Activated CD4-positive, alpha-beta T cell treated with anti-CD3 and anti-CD28 coated beads, Interleukin-2, amount 50 U/mL, for 4 hours (primary cell): ENCODE measurements at places on chromosomes 5 and 9.

- peak; percentile 35 for DNase-seq
These were observed 6.0 kb downstream of the B4GALT1 start for GRCh38 chr9:33161011-33161588.

DNA sequence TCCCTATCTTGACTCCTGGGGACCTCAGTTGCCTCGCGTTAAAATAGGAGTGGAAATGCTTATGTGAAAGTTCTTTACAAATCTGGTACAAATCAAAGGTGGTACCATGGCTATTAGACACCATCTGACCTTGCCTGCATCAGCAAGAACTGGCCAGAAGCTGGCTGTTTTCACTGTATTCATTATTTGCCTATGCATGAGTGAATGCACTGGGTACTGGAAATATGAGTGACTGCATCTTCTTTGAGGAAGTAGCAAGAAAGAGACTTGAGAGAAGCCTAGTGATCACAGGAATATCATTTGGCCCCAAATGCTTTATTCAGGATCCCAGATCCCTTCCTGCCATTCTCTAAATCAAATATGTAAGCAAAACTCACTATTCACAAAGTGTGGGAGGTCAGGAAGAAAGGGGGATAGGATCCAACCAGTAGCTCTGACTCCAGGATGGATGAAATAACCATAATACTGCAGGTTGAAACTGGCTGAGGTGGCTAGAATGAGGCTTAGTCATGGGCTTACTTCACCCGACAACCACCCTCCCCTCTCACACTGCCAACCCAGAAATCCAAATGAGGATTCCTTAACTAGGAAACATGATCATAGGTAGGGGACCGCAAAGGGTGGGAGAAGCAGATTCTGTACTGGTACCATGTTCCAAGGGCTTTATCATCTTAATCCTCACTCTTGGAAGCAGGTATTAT, 56.7 kb downstream of the FAM114A2 start:
- no peak for DNase-seq

GRCh38 chr5:75993183-75993582, 90.0 kb upstream of the SV2C start:
- no peak for DNase-seq

DNA sequence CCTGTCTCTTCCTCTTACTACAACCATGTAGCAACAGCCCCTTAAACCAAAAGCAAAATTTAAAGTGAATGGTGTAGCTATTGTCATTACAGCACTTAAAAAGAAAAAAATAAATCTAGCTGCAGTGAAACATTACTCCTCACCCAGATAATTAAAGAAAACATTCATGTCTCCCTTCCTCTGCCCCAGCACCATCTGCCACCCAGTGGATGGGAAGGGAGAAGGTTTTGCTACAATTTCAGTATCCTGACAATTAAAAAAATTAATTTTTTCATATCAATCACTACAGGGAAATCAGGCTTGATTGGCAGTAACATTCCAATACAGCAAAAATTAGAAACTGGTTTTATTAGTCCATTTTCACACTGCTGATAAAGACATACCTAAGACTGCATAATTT, 147.4 kb upstream of the PUM3 start:
- DNase-seq = no peak

GRCh38 chr9:99605016-99605743, 216.5 kb upstream of the NR4A3 start:
- no peak for DNase-seq

DNA sequence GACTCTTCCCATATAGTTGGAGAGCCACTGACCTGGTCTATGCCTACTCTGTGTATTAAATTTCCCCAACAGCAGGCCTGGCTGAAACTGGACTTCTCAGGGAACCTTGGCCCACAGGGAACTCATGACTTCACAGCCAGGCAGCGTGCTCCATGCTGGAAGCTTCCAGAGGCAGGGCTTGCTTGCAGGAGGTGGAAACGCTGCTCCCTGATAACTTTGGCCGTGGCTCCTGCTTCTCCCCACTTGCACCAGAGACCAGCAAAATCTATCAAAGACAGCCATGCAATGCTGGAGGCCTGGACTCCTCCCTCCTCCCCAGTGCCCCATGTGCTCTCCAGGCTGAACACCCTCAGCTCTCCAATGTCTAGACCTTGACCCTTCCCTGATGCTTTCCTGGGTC, 137.1 kb downstream of the GABBR2 start:
- DNase-seq = no peak

- DNase-seq = no peak
These were observed 250.5 kb upstream of the PDE4D start for GRCh38 chr5:60143942-60144549.

- no peak for DNase-seq
These were observed 33.2 kb upstream of the DMXL1 start for GRCh38 chr5:119037496-119038215.

- DNase-seq = no peak
These were observed 930 bp downstream of the PRLR start for GRCh38 chr5:35229076-35230037.

- DNase-seq = no peak
These were observed 132.1 kb downstream of the SLC24A2 start for GRCh38 chr9:19656704-19657103.

DNA sequence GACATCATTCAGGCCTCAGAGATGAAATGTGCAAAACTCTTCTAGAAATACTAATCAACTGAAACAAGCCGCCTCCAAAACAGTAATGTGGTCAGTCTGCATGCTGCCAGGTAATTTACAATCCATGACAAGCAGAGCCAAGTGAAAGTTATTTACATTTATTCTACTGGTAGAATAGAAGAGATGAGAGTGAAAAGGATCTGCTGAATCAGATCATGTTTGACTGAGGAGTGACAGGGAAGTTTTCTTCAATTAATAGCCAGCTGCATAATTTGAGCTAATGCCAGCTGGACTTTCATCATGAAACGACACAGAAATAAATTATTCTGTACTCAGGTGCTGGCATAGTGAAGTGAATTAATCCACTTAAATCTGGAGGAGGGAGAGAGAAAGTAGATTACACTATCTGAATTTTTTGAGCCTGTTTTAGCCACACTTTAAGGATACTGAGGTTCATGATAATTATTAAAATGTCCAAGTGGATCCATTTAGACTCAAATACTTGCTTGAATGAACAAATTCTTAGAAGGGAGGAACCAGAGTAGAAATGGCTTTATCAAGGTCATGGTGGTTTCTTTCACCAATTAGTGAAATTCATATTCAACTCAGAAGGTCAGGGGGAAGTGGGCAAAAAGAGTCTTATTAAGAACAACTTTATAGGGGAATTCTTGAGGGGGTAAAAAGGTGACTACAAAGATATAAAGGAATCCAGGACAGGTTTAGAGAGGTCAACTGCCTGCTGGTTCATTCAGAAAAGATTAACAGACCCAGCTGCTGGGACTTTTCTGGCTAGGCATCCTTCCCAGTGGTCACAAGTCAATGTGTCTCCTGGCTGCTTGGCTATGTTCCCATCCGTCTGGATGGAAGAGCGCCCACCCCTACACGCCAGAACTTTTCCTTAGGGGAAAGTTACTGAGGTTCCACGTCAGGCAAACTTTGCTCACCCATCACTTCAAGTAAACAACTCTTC, 350.4 kb downstream of the PDE4D start:
- DNase-seq = no peak

DNA sequence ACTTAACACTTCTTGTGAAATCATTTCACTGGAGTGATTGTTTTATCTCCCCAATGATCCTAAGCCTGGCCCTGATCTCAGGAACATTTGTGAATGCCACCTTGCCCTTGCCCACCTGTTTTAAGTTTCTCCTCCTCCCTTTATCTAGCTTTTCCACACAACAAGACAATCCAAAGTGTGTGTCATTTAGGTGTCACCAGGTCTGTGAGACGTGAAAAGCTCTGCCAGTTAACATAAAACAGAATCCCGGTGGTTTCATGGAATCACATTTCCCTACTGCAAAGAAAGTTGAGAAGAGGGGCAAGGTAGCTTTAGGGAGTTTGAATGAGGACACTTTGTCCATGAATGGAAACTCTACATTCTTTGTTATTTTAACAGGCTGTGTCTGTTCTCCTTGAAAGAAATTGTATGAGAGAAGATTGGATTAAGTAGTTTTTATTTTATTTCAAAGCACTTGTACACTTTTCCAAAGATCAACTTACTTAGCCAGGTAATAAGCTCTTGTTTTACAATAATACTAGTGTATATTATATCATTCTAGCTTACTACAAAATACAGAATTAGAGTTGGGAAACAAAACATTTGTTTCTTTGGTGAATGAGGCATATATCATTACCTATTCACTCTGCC, 239.0 kb downstream of the ISL1 start:
- no peak for DNase-seq

DNA sequence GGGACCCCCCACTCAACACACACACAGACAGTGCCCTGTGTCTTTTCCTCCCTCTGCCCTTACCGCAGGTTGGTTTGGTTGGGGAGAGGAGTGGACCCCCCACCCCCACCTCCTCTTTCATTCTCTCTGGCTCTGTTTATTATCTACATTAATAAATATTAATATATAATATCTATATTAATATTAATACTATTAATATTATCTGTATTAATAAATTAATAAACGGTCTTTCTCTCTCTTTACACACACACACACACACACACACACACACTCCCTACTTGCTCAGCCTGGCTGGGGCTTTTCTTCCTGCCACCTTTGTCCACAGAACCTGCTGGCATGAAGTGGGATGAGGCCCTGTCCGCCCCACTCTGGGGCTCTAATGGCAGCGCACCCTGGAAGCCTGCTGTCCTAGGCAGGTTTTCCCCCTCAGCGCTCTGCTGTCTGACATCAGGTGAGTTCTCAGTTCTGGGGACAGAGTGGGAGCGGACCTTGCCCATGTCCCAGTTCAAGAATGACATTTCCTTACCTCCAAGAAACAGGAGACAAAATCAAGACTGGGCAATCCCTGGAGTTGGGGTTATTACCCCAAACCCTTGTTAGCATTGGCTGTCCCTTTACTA, 10.5 kb upstream of the SMIM32 start:
- DNase-seq = no peak

GRCh38 chr5:35640623-35641022, 23.0 kb downstream of the SPEF2 start:
- no peak for DNase-seq

DNA sequence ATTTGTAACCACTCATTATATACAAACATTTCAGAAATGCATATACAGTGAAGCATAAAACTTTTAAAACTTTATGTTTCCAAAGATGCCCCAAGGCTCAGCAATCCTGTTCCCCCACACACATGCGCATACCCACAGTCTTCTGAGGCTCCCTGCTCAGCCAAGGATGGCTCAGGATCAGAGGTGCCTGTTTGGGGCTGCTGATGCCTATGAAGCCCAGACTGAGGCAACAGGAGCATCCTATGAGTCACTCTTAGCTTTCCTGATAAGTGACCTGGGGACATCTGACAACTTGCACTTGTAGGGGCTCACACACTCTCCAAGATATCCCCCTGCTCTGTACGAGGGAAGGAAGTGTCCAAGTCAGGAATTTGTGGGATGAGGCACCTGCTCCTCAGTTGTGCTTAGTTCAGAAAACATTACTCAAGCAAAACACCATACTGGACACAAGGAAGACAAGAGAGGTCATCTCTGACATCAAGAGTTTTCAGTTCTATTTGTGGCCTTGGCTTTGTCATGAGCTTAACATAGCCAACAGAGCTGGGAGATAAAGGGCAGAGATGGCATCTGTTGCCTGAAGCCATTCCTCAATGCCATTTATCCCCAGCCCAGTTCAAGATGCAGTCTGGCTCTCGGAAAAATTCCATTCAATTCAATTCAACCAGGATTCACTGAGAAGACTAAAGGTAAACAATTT, 62.3 kb downstream of the NIPSNAP3B start:
- no peak for DNase-seq

- no peak for DNase-seq
These were observed 50.6 kb downstream of the DMRT1 start for GRCh38 chr9:892123-892522.

GRCh38 chr5:144504929-144505577, 334.4 kb downstream of the KCTD16 start:
- DNase-seq = no peak

GRCh38 chr9:91758491-91758981, 191.5 kb downstream of the ROR2 start:
- DNase-seq = no peak

DNA sequence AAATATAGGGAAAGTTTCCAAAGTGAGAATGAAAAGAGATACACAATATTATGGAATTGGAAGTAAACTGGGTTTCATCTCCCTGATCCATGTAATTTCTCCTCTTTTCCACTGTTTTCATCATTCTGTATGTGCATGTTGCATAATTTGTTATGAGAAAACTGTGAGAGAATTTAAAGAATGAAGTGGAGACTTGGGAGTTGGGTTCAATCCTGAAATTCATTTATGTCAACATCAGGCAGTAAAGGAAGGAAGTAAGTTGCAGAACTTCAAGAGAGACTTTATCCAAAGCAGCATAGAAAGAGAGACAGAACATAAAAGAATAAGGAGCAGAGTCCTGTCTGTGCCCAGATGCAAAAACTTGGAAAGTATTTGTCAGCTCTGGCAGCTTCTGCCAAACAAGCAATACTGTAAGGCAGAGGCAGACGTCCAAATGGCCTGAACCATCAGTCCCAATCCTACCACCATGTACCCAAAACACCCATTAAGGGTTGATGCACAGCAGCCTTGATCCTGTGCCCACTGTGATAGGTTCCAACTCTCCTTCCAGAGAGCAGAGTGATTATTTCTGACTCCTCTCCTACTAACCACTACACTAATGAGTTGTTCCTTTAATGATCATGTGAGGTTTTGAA, 425.3 kb upstream of the CDH6 start:
- no peak for DNase-seq

GRCh38 chr5:8341406-8341805, 472.5 kb downstream of the MTRR start:
- no peak for DNase-seq

GRCh38 chr5:169934990-169935389, 45.3 kb downstream of the INSYN2B start:
- DNase-seq = no peak

DNA sequence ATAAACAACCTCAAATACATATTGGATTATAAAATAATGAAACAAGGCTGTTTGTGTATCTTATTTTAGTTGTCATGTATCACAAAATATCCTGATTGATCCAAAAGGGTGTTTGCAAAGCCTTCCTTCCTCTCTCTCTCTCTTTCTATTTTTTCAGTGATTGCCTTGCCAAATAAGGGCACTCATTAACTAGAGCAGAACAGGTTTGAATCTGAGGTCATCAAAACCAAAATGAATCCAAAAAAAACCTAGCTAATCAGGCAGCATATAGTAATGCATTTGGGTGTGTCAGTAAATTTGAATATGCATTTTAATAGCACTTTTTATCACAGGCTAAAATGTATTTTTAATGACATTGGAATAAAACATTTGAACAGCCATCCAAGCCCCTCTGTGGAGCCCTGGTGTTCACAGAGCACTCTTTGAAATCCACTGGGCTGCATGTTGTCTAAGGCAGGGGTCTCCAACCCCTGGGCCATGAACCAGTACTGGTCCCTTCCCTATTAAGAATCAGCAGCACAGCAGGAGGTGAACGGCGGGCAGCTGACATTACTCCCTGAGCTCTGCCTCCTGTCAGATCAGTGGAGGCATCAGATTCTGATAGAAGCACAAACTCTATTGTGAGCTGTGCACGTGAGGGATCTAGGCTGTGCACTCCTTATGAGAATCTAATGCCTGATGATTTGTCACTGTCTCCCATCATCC, 171.8 kb upstream of the RAI14 start:
- no peak for DNase-seq

GRCh38 chr5:120304663-120305062, 159.4 kb upstream of the PRR16 start:
- DNase-seq = no peak

GRCh38 chr5:152137063-152137462, 212.4 kb upstream of the GLRA1 start:
- DNase-seq = no peak

GRCh38 chr5:141825791-141826560, 52.2 kb downstream of the PCDH1 start:
- DNase-seq = no peak

GRCh38 chr5:16642867-16643266, 26.1 kb upstream of the RETREG1 start:
- no peak for DNase-seq
